ENCODE measurements at places on chromosomes 5 and 9. TPM values are rescaled to one million over a fixed set of nuclear protein-coding genes. Genes with fewer than 3 reads are reported as not detected.

PCDHGA9 gene
- total RNA-seq: 12.5 TPM

SPATA31E1 gene
- not detected for total RNA-seq

FRRS1L gene
- 7.8 TPM for total RNA-seq

ENTREP1 gene
- 11.6 TPM for total RNA-seq

LTC4S gene
- total RNA-seq: 1.8 TPM

PDLIM7 gene
- total RNA-seq: 102 TPM

PKD2L2 gene
- total RNA-seq: 0.21 TPM

TMEM245 gene
- 87.6 TPM for total RNA-seq

GPR151 gene
- not detected for total RNA-seq

Measured in urinary bladder (tissue), 4 donors.